ENCODE measurements at places on chromosomes 1 and 21.

DNA sequence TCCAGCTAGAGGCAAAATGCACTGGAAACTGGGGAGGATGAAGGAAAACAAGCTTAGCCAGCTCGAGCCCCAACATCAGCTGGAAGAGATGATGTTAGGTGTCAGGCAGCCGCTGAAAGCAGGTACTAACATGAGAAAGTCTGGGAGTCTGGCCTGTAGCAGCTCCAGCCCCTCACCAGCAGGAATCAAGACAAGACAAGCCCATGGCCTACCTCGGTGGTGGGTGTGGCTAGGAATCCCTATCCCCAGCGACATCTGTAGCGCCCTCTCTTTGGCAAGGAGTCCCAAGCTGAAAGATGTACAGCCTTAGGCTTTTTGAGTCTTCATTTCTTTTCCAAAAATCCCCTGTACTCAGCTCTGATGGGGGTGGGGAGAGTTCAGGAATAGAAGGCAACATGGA lies 2.6 kb downstream of the DLGAP3 start:
- DNase-seq, result no peak

DNA sequence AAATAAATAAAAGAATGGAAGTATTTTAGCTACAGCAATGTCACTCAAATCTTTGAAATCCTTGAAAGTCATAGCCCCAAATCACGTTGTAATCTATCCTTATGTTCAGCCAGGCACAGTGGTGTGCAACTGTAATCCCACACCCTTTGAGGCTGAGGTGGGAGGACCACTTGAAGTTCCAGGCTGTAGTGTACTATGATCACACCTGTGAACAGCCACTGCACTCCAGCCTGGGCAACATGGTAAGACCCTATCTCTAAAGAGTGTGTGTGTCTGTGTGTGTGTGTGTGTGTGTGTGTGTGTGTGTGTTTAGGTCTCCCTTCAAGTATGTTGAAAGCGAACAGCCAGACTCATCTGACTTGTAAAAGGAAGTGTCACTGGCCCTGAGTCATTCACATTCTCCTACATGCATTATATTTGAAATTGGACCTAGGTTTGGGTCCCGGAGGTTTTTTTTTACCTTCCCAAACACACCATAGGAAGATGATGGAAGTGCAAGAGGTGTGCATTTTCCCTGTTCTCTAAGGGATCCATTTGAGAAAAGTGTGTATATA lies 50.1 kb downstream of the ZNF281 start:
- DNase-seq, result no peak

- no peak for DNase-seq
Observed at GRCh38 chr1:160082487-160082886, 1.1 kb downstream of the KCNJ9 start.

- DNase-seq, result no peak
Observed at GRCh38 chr1:99751877-99752504, 14.4 kb downstream of the FRRS1 start.

- peak; percentile 53 for DNase-seq
Observed at GRCh38 chr1:40774266-40774998, 9.2 kb upstream of the KCNQ4 start.

GRCh38 chr1:165829888-165830287 lies 2.5 kb downstream of the UCK2 start:
- DNase-seq, result no peak

DNA sequence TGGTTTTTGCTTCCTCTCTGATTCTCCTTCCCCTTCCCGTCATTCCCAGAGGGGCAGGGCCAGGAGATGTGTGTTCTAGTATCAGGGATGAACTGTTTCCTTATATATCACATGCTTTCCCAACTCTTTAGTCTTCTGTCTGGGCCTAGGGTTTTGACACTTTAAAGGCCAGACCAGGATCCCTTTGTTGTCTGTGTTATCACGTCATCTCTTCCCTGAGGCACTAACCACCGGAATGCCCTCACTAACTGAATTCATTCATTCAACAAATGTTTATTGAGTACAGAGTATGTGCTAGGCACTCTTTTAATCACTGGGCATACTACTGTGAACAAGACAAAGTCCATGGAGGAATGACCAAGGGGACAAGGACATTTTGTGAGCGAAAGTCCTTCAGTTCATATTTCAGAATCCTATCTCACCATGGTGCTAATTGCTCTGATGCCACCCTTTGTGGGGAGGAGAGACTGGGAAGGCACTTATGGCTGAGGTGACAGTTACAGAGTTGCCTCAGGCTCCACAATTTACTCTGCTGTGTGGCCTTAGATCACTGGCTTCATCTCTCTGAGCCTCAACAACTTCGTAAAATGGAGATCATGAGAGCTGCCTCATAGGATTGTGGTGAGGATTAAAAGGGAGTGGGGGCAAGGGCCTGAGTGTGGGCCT lies 12.0 kb upstream of the ZNF362 start:
- DNase-seq, result no peak

DNA sequence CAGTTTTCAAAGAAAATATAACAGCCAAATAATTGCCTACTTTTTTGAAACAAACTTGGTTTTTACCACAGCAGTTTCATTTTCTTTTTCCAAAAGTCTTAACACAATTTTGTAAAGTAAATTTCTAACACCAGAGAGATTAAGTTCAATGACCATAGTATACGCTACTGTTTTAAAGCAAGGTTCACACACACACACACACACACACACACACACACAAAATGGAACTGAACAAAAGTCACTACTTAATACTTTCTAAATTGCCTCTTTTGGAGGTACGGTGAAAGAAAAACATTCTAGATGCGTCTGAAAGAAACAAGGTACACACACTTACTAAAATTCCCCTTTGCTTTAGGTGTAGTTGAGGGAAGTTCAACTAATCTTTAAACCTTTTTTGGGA lies 30.1 kb downstream of the C21orf91 start:
- no peak for DNase-seq
